ENCODE measurements at places on chromosomes 7 and 10.

DNA sequence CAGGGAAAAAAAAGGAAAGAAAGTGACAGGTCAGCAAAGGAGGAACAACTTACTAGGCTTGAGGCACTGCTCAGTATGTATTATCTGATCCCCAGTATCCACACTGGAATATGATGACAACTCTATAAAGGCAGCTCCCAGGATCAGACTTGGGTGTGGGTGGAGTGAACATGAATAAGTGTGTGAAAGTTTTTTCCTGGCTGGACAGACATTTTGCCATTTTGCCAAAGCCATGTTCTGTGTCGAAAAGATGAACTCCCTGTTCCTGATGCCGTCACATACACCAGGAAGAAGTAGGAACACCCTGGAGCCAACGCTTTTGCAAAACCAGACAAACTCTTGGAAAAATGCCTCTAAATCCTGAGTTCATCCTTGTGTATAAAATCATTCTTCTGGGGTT lies 143.2 kb upstream of the MEOX2 start:
- no peak for DNase-seq

GRCh38 chr7:34311591-34311990 lies 346.4 kb upstream of the NPSR1 start:
- peak; percentile 54 for DNase-seq

DNA sequence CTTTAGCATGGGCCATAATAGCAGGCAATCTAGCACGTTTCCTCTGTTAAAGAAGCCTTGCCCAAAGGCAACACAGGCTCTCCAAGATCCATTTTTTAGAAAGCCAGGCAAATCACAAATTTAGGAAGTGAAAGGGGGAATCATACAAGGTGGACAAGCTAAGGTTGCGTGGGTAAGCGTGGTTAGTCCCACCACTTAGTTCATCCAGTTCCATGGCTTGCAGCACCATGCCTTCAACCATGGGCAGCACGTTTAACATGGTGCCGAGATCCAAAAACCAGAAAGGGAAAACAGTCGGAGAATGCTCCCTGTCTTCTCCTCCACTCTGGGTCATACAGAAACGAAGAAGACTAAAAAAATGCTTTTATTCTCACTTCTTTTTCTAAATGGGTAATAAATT lies 234.4 kb upstream of the IMMP2L start:
- no peak for DNase-seq

DNA sequence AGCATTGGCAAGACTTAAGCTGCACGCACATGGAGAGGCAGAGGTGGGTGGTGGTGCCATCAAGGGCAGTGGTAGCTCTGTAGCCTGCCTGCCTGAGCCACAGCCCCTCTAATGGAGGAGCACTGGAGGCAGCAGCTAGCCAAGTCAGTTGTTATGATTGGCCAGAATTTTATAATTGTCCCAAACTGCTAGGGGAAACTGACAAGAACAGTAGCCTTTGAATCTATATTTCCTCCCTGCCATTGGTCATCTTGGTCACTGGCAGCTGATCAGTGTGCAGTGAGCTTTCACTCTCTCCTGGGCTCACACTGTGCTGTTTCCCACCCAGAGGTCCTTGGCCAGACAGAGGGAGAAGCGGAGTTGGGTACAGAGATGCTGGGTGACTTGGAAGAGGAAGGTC lies 9.6 kb upstream of the ZNF783 start:
- DNase-seq, result no peak

GRCh38 chr10:93917064-93917391 lies 23.2 kb downstream of the SLC35G1 start:
- no peak for DNase-seq

- peak; percentile 40 for DNase-seq
These were observed 118.1 kb downstream of the ZNF365 start for GRCh38 chr10:62492012-62492869.

GRCh38 chr10:118995739-118996138 lies 33.8 kb upstream of the NANOS1 start:
- DNase-seq, result no peak

- DNase-seq, result no peak
These were observed 228.0 kb downstream of the ELMO1 start for GRCh38 chr7:37220664-37221063.

- no peak for DNase-seq
These were observed 6.4 kb upstream of the HKDC1 start for GRCh38 chr10:69213591-69214311.

GRCh38 chr10:94902570-94902969 lies 35.9 kb upstream of the CYP2C9 start:
- no peak for DNase-seq

DNA sequence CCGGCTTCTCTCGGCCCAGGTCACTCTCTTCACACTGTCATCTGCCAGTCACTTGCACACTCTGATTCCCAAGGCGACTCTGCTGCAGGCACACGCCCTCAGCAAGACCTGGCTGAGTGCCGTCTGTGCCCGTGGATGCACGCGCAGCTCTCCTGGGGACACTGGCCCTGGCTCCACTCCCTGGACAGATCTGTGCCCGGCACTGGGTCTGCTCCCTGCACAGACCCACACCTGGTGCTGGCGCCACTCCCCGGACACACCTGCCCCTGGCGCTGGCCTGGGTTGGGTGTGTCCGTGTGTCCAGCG lies 133.2 kb downstream of the DNAJB6 start:
- no peak for DNase-seq

DNA sequence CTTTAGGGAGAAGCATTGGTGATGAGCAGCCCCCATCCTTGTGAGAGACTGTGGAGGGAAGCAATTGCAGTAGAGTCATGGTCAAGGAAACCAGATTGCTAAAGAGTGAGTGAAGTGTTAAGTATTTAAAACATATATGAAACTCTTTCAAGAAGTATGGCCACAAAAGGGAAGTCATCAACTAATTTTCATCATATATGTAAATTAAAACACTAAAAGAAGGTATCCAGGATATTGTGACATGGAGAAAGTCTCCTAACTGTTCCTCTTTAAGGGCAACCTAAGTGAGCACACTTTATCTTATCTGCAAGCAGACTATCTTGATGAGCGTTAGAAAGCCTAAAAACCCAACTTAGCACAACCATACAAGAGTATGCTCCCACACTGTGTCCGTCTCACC lies 69.7 kb downstream of the CD36 start:
- DNase-seq, result no peak

DNA sequence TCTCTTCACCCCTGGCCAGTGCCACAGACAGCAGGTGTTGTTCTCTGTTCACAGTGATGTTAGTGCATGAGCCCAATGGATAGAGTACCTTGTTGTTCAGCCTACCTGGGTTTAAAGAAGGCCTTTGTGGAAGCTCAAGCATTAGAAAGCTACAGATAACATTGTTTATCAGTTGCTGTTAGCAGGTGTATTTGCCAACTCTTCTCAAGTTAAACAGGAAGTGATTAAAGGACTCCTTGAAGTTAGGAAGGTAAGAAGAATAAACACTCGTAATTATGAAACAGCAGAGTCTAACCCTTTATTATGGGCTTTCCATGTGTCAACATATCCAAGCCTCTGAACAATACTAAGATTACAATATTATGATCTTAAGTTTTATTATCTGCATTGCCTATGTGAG lies 25.9 kb downstream of the RGR start:
- DNase-seq, result no peak

DNA sequence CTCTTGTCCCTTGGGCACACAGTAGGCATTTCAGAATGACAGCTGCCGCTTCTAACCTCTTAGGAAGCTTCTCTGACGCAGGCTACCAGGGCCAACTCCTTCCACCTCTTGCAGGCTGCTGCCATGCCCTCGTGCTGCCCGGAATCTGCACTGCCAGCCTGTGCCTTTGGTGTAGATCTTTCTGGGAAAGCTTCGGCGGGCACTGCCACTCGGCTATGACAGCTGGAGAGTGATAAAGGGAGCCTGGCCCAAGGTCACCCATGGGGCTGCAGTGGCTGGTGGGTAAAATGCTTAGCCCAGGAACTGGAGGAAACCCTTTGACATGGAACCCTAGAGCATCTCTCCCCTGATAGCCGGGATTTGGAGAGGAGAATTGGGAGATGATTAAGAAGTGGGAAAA lies 78.0 kb upstream of the C1QL3 start:
- no peak for DNase-seq

DNA sequence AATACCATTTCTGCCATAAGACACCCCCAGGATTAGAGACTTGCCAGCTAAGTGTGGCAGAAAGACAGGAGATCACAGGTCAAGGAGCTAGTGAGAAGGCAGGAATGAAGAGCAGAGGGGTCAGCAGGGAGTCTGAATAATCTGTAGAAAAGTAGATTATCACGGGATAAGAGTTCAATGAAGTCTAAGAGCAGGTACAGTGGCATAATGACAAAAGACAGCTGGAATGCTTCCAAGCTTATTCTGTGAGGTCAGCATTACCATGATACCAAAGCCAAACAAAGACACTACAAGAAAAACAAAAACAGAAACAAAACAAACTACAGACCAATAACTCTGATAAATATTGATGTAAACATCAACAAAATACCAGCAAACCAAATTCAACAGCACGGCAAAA lies 20.8 kb downstream of the PILRA start:
- DNase-seq, result no peak

DNA sequence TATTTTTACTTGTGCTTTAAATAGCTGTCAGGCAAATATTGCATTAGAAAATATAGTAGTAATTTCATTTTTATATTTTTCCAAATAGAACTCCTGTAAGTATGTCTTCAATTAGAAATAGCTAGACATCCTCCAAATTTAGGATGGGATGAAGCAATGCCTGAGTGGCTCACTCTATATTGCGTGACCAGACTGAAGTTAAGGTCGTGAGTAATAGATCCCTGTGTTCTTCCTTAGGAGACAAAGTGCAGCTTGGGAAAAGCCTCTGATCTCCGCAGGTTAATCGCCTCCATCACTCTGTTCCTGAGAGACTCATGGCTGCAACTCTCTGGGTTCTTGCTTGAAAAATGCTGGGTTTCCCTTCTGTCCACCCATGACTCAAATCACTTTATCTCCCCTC lies 484.8 kb upstream of the ANKRD30A start:
- DNase-seq, result no peak

- DNase-seq, result peak; percentile 3
These were observed 27.0 kb upstream of the ZPBP start for GRCh38 chr7:50119815-50120637.

DNA sequence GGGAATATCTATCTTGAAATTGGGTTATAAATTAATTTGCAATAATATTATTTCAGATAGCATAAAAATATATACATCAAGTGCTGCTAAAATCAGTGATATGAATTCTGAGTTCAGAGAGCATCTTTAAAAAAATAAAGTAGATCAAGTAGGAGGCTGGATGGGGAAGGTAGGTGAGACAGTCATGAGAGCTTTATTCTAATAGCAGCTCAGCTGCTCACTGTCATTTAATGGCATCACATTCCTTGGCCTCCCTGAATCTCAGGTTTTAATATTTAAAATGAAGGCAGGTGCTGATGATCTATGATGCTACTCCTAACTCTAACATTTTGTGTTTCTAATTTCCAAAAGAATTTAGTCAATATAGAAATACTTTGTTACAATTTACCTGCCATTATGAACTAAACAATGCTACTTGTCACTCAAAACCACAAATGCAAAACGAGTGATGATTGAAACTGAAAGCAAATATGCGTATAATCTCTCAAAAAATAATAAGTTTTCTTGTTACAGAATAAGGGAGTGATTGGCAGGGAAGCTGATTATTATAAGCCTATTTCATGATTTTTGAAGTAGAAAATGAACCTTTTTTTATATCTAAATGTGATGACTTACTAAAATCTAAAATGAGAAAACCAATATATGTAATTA lies 147.6 kb upstream of the CSTF2T start:
- no peak for DNase-seq

- no peak for DNase-seq
These were observed 58.4 kb downstream of the ZNF22 start for GRCh38 chr10:45058992-45059561.

DNA sequence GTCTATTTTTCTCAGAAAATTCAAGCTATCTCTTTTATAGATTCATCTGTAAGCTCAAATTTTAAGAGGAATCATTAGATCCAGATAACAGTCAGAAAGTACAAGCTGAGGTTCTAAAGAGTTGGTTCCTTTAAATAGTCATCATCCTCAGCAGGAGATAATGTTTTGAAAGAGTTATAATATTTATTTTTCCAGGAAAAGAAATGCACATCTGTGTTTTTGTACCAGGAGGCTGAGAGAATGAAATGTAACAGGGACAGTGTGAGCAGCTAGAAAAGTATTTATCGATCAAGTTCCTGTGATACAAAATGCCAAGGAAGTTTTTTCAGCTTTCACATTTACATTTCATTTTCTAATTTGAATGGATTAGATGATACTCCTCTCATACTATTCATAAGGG lies 120.2 kb upstream of the LRRTM3 start:
- no peak for DNase-seq

DNA sequence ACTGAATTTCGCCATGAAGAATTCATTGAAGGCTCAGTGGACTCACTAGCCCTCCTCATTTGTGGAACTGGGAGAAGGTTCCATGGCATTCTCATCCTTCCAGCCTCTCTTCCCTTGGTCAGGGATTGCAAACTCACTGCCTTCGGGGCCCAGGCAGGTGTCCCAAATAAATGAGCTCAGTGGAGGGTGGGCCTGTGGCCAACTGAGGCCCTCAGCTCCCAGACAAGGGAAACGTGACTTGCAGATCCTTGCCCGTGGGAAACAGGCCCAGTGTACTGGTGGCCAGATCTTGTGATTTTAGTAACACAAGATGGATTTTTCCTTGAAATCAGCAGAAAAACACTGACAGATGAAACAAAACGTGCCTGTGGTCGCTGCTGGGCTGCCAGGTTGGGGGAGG lies 168.7 kb upstream of the CTBP2 start:
- DNase-seq, result no peak

GRCh38 chr10:7260412-7260900 lies 150.4 kb downstream of the SFMBT2 start:
- peak; percentile 85 for DNase-seq

- DNase-seq, result no peak
These were observed 106.2 kb upstream of the CACNA2D1 start for GRCh38 chr7:82549616-82550285.

- peak; percentile 92 for DNase-seq
These were observed 126.2 kb downstream of the PRPF18 start for GRCh38 chr10:13712837-13713581.

DNA sequence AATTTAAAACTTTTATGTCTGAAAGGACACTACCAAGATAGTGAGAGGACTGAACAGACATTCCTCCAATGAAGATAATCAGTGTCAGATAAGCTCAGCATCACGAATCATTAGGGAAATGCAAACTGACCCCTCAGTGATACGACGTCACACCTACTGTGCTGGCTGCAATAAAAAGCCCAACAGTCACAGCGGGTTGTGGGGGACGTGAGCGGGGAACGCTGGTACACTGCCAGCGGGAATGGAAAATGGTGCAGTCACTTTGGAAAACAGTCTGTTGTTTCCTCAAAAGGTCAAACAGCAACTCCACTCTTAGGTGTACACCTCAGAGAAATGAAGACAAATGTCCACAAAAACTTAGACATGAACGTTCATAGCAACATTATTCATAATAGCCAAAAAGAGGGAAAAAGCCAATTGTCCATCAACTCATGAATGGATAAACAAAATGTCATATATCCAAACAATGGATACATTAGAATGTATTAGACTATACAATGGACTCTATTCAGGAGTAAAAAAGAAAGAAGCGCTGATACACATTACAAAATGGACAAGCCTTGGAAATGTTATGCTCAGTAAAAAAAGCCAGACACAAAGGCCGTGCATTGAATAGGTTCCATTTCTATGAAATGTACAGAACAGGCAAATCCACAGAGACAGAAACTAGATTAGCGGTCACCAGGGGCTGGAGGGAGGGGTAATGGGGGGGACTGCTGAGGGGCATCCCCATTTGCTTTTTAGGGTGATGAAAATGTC lies 2.4 kb upstream of the ECHS1 start:
- no peak for DNase-seq

- DNase-seq, result peak; percentile 99
These were observed 109.5 kb upstream of the TMEM72 start for GRCh38 chr10:44801383-44802327.

- no peak for DNase-seq
These were observed 130.7 kb downstream of the ADRA2A start for GRCh38 chr10:111207500-111207899.
